ENCODE measurements at places on chromosomes 13 and 19.

DNA sequence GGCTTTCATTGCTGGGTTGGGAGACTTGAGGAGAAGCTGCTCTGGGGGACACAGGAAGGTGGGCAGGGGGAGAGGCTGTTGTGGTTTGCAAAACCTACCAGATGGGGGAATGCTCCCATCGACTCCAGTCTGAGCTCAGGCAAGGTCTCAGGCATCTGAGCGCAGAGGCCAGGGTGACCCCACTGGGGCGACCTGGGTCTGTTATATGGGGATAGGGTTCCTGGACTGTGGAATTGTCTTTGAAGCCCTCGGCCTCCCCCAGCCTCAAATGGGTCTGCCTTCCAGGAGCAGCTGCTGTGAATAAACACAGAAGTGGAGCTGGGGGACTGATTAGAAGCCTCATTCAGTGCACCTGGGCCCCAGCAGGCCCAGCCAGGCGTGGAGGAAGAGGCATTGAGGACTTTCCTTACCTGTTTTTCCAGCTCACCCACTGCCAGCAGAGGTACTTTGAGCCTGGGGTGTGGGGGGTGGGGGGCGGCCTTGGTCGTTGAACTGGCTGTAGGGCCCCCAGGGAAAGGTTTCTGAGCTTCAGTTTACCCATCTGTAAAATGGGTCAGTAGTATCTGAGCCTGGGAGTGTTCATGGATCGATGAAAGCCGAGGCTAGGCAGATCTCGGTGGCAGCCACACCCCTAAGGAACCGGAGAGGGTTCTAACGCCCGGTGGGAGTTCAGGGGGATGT lies 1.4 kb downstream of the CERS4 start:
- DNase-seq = no peak

GRCh38 chr19:8209462-8210378 lies 550 bp downstream of the CERS4 start:
- DNase-seq = peak; percentile 87

DNA sequence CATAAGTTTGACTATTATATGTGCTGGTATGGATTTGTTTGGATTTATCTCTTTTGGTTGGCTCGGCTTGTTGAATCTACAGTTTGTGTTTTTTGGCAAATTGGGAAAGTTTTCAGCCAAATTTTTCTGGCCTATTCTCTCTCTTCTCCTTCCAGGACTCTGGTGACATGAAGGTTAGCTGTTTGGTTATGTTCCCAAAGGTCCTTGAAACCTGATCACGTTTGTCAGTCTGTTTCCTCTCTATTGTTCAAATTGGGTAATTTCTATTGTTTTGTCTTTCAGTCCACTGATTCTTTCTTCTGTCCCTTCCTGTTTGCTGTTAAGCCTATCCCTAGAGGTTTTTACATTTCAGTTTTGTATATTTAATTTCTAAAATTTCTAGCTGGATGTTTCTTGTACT lies 81.5 kb upstream of the SHISA2 start:
- no peak for DNase-seq

DNA sequence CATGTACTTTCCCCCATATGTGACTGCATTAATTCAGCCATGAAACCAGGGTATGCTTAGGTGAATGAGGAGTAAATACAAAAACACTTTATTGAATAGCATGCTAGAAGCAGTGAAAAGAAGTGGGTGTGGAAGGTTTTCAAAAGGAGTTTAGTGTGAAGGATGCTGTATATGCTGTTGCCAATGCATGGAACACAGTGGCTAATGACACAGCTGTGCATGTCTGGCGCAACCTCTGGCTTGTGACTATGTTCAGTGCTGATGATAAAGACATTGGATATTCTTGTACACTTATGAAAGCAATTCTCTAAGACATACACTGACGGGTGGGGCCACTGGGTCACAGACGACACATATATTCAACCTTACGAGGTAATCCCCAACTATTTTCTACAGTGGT lies 55.2 kb downstream of the SOX21 start:
- no peak for DNase-seq

- no peak for DNase-seq
These were observed 9.9 kb upstream of the ZNF14 start for GRCh38 chr19:19742773-19743172.

- DNase-seq = no peak
These were observed 46.8 kb downstream of the ARHGEF18 start for GRCh38 chr19:7395360-7396066.

- peak; percentile 23 for DNase-seq
These were observed at the start of gene LPAR6 for GRCh38 chr13:48412881-48413351. Gene LPAR6 (minus strand): TSS chr13:48413113. CDS start chr13:48412423, 690 bp downstream.

DNA sequence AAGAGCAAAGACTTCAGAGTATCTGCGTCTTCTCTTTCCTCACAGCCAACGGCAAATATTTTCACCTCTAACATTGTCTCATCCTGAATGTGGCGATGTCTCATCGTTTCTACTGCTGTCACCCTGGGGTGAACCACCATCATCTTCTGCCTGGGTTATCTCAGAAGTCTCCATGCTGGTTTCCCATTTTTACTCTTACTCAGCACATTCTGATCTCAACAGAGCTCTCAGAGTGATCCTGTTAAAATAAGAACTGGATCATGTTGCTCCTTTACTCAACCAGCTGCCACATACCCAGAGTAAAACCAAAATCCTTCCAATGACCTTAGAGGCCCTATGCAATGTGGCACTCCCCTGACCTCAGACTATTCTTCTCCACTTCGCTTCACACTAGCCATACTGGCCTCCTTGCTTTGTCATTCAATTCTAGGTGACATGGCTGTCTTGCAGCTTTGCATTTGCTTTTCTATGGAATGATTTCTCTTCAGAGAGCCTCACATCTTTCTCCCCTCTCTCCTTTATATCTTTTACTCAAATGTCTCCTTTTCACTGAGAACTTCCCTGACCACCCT lies 7.8 kb upstream of the OLFM4 start:
- DNase-seq = no peak

DNA sequence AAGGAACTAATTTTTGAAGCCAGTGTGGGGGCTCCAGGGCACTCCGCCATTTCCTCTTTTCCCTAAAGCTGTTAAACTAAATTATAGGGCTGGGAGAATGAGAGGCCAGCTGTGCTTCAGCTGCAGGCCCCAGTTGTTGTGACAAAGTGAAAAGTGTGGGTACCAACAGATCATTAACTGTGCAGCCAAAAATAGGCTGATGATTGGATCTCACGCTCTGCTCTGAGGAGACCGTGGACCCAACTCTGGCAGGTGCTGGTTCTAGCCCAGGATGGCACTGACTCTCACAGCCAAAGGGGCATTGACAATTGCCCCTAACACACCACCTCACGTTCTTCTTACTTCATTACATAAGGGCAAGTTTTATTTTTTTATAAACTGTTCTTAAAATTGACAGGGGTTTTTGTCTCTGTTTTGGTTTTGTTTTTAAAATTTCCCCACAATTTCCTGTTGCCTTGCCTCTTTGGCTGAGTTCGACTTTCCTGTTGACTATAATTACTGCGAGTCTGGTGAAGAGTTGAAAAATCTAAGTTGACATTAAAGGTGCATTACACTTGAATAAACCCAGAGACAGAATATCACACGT lies 391.0 kb downstream of the FGF9 start:
- DNase-seq = no peak

DNA sequence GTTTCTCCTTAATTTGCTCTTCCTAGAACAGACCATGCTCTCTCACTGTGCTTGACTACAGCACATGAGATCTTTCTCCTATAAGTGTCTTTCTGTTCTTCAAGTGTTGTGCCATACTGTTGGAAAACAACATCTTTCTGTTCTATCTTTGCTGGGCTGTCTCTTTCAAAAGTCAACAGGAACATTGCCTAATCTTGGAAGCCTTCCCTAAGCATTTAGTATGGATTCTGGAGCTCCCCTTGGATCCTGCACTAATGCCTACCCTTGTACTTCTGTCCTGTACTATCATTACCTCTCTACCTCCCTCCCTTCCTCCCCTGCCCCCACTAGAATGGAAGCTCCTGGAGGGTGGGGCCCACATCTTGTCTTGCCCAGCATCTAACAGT lies 26.8 kb downstream of the STARD13 start:
- DNase-seq = no peak

- DNase-seq = no peak
These were observed 21.9 kb downstream of the ANKRD27 start for GRCh38 chr19:32652894-32653598.

DNA sequence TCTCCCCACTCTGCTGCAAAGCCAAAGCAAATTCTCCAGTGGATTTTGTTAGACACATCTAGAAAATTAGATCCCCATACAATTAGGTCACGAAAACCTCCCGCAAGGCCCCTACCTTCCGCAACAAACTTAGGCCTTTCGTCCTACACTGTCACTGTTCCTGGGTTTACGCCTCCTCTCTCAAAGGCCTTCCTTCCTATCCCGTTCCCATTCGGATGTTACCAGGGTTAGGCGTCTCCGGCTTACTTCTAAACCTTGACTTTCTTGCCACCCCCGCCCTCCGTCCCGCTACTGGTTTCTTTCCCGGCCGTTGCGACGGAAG lies 754 bp downstream of the RNF6 start:
- DNase-seq = no peak

GRCh38 chr13:82571653-82572052 lies 1310.6 kb downstream of the SLITRK1 start:
- DNase-seq = no peak

GRCh38 chr13:46278474-46278873 lies 66.7 kb downstream of the LRRC63 start:
- DNase-seq = no peak

DNA sequence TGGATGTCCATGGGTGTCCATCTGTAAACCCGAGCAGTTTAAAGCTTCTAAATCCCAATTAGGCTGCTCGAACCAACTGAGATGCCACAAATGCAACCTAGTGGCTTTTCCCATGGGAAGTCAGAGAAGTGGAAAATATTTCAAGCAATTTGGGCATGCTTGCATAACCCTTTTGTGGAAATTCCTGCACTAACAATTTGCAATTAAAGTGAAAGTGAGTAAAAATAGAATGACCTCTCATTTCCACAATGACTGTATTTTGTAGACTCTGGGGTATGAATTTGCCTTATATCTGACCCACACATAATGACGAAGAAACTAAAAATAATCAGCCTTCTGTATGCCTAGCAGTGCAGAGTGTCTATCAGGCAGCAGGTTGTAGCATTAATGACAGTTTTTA lies 91.8 kb upstream of the TSC22D1 start:
- DNase-seq = no peak

DNA sequence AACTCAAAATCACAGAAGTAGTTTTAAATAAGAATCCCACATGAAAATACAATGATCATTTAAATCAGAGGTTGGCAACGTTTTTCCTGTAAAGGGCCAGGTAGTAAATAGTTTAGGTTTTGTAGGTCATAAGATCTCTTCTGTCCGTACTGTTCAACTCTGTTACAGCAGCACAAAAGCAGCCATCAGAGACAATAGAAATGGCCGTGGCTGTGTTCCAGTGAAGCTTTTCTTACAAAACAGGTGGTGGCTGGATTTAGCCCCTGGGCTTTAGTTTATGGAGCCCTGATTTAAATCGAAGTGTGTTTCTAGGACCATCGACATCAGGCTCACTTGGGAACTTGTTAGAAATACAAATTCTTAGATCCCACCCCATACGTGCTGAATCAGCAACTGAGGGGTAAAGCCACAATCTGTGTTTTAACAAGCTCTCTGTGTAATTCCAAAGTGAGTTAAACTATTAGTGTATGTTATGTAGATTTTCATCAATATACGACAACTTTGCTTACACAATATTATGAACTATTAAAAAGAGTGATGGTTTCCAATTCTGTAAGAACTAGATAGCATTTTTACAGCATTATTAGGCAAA lies 54.8 kb upstream of the MIR17HG start:
- no peak for DNase-seq

DNA sequence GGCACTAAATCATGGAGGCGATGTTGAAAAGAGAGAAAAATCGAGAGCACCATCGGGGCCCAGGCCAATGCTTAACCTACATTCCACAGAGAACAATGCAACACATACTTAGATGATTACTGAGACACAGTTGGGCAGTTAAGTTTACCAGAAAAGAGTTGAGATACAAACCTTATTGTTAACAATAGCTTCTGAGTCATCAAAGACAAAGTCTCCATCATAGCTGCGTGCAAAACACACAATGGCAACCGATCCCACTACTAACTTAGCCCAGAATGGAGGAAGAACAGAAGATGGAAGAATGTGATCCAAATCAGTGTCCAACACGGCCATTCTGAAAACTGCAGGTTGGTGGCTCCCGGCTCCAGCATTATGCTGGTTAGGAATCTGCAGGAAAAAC lies 6.2 kb downstream of the TMTC4 start:
- no peak for DNase-seq

DNA sequence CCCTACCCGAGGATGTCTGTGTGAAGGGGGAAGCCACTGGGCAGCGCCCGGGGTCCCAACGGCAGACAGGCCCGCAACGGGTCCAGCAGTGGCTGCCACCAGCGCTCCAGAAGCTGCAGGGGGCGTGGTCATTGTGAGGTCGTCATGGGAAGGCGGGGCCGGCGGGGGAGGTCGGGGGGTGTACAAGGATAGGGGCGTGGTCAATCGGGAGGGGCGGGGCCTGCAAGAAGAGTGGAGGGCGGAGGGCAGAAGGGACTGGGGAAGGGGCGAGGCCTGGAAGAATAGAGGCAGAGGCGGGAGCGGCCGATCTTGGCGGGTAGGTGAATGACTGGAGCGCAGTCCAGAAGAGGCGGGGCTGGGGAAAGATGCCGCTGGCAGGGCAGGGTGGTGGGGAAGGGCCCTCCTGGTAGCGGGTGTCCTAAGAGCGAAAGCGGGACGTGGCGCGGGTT lies 4.4 kb downstream of the FUZ start:
- peak; percentile 83 for DNase-seq

- DNase-seq = peak; percentile 56
These were observed 11.9 kb downstream of the SELENOW start for GRCh38 chr19:47790398-47790814.

- DNase-seq = no peak
These were observed at the start of gene SHD for GRCh38 chr19:4278419-4279266. Gene SHD (plus strand): TSS chr19:4279266. CDS start chr19:4280064, 798 bp downstream.

DNA sequence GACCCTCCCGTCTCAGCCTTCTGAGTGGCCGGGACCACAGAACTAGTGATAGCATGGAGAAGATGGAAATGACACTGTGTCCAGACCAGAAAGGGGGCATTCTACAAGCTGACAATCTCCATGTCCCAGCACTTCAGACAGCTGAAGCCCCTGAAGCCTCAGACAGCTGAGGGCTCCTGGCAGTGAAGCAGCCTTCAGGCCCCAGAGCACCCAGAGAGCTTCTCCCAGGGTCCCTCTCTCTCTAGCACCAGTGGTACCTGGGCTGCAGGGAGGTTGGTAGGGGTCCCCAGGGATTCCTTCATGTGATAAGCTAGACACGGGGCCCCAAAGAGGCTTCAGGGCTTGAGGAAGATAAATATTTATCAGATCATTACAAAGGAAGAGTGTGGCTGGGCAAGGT lies 7.6 kb upstream of the POP4 start:
- DNase-seq = no peak

DNA sequence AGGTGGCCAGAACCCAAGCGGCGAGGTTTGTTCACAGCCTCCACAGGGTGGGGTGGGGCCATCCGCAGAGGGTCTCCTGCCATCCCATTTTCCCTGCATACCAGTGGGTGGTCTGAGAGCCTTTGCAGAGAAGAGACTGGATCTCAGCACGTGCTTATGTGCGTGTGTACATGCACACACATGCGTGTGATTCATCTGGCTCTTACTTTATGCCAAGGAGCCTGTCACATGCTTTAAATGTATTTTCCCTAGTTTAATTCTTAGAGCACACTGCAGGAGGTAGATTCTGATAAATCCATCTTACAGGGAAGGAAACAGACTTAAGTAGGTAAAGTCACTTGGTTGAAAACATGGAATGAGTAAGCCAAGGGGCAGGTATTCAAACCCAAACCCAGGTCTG lies 47.1 kb downstream of the CAPN12 start:
- no peak for DNase-seq

All from CD8-positive, alpha-beta memory T cell (primary cell).